ENCODE measurements at places on chromosomes 13 and 19.

DNA sequence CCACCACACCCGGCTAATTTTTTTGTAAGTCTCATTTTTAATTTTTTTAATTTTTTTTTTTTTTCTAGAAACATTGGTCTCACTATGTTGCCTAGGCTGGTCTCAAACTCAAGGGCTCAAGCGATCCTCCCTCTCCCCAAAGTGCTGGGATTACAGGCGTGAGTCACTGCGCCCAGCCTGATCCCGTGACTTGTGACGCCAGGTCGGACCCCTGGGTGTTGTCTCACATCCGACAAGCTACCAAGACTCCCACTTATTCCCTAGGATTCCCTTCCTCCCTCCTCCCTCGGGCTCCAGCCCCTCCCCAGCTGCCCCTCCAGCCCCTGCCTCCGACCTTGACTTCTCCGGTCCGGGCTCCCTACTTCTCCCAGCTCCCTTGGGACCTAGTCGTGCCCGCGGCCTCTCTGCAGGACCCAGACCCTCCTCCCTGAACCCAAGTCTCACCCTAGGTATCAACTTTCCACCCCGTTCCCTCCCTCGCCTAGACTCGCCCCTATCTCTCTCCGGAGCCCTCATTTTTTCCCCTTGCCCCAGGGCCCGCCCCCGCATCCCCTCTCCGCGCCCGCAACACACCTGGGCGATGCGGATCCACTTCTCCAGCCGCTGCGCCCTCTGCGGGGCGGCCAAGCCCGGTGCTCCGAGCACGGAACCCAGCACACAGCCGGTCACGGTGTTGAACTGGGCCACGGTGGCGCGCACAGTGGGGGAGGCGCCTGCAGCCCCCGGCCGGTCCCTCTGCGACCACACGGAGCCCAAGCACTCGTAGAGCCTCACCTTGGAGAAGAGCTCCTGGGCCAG, 13.1 kb downstream of the RGL3 start:
- no peak for DNase-seq

DNA sequence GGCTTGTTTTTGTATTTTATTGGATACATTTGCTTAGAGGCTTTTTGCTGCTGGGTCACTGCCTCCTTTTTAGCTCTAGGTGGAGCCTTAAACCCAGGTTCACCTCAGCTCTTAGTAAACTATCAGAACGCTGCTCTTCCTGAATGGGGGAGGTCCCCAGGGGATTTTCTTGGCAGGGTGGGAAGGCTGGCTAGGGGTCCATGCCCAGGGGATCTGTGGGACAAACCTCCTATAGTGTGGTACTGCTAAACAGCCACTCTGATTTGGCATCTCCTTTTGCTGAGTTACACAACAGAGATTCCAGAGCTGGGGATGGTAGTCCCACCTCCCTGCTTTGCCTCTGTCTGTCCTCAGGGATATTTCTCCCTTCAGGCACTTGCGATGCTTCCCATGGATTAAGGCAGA, 204.9 kb downstream of the ZIC5 start:
- DNase-seq = no peak

GRCh38 chr13:97432232-97432916, 1.6 kb upstream of the RAP2A start:
- DNase-seq = no peak

GRCh38 chr13:25752957-25753551, 298.8 kb downstream of the SHISA2 start:
- no peak for DNase-seq

DNA sequence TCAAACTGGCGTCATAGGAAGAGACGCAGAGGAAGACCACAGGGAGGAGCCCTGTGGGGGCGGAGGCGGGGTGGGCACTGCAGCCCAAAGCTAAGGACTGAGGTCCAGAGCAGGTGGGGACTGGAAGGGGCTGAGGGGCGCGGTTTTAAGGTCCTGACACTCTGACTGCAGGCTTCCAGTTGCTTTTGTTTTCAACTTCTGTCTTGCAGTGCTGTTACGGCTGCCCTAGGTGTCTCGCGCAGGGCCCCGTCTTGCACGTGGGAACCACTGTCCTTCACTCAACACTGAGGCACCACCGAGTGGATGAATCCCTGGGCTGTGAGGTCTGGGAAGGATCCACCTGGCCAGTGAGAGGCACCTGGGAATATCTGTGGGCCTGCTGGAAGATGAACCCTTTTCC, 76.0 kb downstream of the TEX29 start:
- no peak for DNase-seq

GRCh38 chr19:5694167-5694955, 4.3 kb downstream of the RPL36 start:
- DNase-seq = no peak

- DNase-seq = no peak
Measured at GRCh38 chr13:51845574-51846318, 769 bp upstream of the TMEM272 start.

GRCh38 chr19:33731881-33732280, 64.8 kb upstream of the KCTD15 start:
- DNase-seq = no peak

DNA sequence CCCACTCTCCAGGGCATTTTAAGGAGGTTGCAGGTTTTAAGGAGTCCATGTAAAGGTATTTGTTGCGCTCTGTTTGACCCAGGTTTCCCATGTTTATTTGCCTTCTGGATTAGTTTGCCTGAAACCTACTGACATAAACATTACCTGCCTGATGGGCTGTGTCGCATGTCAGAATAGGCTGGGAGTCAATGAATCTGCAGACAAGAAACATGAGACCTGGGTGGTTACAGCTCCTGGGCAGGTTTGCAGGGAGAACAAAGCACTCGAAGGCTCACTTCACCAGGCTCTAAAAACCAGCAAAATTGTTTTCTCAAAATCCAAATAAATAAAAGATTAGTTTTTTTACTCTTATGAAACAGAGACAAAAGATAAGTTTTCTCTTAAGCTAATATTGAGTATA, 114.4 kb upstream of the SERTM1 start:
- DNase-seq = no peak

GRCh38 chr13:20077086-20077485, 83.8 kb downstream of the GJA3 start:
- no peak for DNase-seq

DNA sequence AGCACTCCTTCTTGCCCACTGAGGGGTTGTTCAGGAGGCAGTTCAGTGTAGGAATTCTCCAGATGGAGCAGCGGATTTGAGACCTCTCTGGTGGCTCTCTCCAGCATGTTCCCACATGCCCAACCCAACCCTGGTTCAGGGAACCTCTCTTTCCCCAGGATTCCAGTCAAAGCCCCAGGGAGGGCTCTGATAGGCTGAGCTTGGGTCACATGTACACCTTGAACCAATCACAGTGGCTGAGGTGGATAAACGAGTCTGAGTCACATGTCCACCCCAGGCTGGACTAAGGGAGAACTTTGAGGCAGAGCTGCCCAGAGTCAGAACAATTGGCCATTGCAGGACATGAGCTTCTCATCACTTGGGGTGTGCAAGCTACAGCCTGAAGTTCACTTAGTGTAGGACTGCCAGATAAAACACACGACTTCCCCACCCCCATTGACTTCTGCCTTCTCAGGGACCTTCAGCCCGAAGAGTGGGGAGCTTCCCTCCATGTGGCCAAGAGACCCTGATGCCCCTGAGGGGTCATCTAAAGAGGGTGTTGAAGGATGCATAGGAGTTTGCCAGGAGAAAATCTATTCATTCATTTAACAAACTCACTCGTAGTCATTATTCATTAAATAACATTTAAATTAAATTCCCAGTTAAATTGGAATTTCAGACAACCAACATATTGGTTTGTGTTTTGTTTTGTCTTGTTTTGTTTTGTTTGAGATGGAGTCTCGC, 4.0 kb upstream of the MAST3 start:
- DNase-seq = no peak

DNA sequence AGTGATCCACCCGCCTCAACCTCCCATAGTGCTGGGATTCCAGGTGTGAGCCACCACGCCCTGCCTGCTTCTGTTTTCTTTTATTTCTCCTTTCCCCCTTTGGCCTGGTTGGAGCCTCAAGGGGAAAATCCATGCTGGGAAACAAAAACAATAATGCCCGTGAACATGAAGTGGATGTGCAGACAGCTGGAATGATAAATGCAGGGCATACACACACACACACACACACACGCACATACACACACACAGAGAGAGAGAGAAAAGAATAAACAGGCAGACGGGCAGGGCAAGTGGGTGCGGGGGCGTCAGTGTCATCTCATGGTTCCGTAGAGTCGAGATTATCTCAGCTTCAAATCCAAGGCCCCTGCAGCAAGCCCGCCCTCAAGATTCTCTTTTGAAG, 4.4 kb upstream of the PLEKHF1 start:
- DNase-seq = no peak

DNA sequence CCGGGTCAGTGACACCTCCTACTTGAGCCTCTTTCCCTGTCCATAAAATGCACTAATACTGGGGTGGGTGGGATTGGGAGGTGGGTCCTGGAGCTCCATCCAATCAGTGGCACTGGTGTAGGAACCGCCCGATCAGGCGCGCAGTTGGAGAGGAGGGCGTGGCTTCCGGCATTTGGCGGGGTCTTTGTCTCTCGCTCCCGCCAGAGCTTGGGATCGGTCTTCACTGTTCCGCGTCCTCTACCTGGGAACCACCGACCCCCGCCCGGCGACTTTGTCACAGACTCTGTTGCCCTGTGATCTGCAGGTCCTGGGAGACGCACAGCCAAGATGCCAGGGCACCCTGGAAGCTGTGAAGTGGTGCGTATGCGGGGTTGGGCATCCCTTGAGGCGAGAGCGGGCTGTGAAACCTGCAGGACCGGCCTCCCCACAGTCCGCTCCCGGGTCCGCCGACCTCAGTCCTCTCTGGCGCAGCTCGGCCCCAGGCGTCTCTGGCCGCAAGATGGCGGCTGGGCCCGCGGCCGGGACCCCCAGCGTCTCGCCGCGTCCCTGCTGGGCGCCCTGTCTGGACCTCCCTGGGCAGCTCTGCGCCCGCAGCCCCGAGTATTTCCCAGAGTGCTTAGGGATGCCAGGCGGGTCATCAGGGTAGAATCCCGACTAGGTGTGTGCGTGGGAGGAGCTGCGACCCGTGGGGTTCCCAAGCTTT, 41.6 kb upstream of the ZNF730 start:
- DNase-seq = peak; percentile 78

- no peak for DNase-seq
Measured at GRCh38 chr19:11323601-11324078, 15.8 kb downstream of the RAB3D start.

All from NCI-H774 (cell line).